H1 (cell line): ENCODE measurements at places on chromosomes 12 and 14. TPM values are rescaled to one million over a fixed set of nuclear protein-coding genes. Genes with fewer than 3 reads are reported as not detected.

DNA sequence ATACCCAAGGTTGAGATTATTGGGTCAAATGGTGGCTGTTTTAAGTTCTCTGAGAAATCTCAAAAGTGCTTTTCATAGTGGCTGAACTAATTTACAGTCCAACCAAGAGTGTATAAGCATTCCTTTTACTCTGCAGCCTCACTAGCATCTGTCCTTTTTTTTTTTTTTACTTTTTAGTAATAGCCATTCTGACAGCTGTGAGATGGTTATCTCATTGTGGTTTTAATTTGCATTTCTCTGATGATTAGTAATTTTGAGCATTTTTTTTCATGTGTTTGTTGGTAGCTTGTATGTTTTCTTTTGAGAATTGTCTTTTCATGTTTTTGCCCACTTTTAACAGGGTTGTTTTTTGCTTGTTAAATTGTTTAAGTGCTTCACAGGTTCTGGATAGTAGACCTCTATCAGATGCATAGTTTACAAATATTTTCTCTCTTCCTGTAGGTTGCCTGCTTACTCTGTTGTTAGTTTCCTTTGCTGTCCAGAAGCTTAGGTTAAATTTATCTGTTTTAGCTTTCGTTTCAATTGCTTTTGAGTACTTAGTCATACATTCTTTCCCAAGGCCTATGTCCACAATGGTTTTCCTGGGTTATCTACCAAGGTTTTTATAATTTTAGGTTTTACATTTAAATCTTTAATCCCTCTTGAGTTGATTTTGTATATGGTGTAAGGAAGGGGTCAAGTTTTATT lies 881.3 kb upstream of the SEL1L start:
- no peaks in the 10 kb centered on the region for H3K27me3 ChIP-seq
- peaks cover 6% of the 10 kb centered on the region; the same call in 1 of the 2 replicates for H3K4me1 ChIP-seq
- no peak overlapping the region for H3K27ac ChIP-seq
- no peak overlapping the region for H3K4me3 ChIP-seq

- H3K4me3 ChIP-seq, result no peak overlapping the region
- no peaks in the 10 kb centered on the region for H3K27me3 ChIP-seq
- H3K4me1 ChIP-seq, result no peaks in the 10 kb centered on the region
- no peak for DNase-seq
- no peaks in the 10 kb centered on the region for H3K36me3 ChIP-seq
Observed at GRCh38 chr12:76569685-76570604, 10.4 kb upstream of the OSBPL8 start.

- no peaks in the 10 kb centered on the region for H3K36me3 ChIP-seq
- H3K4me3 ChIP-seq, result no peak overlapping the region
- H3K4me1 ChIP-seq, result no peaks in the 10 kb centered on the region
- DNase-seq, result no peak
- no peaks in the 10 kb centered on the region for H3K27me3 ChIP-seq
Observed at GRCh38 chr12:127125607-127126259, 1141.2 kb upstream of the TMEM132C start.

- no peak overlapping the region for H3K4me3 ChIP-seq
- no peak overlapping the region for H3K27ac ChIP-seq
- no peak for DNase-seq
- H3K36me3 ChIP-seq, result no peaks in the 10 kb centered on the region
- H3K4me1 ChIP-seq, result no peaks in the 10 kb centered on the region
- no peaks in the 10 kb centered on the region for H3K27me3 ChIP-seq
Observed at GRCh38 chr12:78179346-78179745, 348.7 kb downstream of the NAV3 start.

DNA sequence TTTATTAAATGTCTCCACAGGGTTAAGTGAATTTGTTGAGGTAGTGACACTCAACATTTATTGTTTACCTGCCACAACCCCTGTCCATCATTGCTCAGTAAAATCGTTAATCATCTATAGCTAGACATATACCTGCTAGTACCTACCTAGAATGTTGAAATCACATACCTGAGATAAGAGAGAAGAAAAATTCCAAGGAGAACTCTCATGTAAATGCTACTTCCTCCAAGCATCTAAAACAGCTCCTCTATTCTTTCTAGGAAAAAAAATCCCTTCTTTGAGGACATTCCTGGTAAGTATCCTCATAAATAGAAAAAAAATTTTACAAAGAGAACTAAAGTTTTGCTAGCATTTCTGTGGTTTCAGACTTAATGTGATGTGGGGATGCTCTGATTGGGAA lies 325.1 kb downstream of the DAD1 start:
- DNase-seq, result no peak
- H3K4me1 ChIP-seq, result no peaks in the 10 kb centered on the region; the same call in 1 of the 2 replicates
- H3K27ac ChIP-seq, result no peak overlapping the region
- H3K27me3 ChIP-seq, result no peaks in the 10 kb centered on the region
- no peak overlapping the region for H3K4me3 ChIP-seq

DNA sequence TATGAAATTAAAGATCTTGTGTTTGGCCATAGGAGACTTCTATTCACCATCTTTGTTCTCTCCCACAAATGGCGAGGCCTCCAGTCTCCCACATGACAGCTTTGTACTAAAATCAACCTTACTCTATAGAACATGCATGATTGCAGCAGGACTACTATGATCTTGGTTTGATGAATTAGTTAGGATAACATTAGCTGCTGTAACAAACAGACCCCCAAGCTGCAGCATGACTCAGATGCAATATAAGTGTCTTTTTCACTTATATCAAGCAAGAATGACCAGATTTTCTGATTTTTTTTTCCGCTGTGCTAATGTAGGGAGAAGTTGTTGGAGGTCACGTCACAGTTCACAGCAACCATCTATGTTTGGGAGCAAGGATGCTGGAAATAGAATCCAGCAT lies 10.8 kb upstream of the OAS3 start:
- H3K36me3 ChIP-seq, result no peaks in the 10 kb centered on the region
- no peak for DNase-seq
- no peak overlapping the region for H3K27ac ChIP-seq
- H3K27me3 ChIP-seq, result no peaks in the 10 kb centered on the region

GRCh38 chr12:50547742-50548141 lies 43.0 kb downstream of the DIP2B start:
- H3K4me1 ChIP-seq, result no peaks in the 10 kb centered on the region
- no peaks in the 10 kb centered on the region for H3K27me3 ChIP-seq
- no peak overlapping the region for H3K27ac ChIP-seq
- DNase-seq, result no peak
- no peaks in the 10 kb centered on the region for H3K36me3 ChIP-seq
- no peak overlapping the region for H3K4me3 ChIP-seq

GRCh38 chr14:40229676-40230075 lies 797.4 kb upstream of the FBXO33 start:
- H3K4me1 ChIP-seq, result no peaks in the 10 kb centered on the region
- no peak overlapping the region for H3K27ac ChIP-seq
- H3K4me3 ChIP-seq, result no peak overlapping the region
- H3K36me3 ChIP-seq, result no peaks in the 10 kb centered on the region
- DNase-seq, result no peak
- no peaks in the 10 kb centered on the region for H3K27me3 ChIP-seq

DNA sequence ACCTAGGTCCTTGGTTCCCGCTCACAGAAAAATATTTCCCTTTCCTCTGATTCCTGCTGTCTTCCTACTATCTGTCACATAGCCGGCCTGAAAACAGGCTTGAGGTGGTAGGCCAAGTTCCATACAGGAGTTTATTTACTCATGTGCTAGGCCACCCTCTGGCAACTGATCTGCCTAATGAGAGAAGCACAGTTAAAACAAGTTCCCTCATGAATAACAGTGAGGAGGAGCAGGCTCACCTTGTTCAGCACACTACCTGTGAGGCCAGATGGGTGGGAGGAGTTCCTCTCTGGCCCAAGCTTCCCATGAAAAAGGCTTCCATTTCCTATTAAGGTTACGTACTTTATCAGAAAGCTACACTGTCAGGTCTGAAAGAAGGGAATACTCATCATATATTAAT lies 206.0 kb downstream of the MYRFL start:
- H3K4me1 ChIP-seq, result peaks cover 6% of the 10 kb centered on the region
- no peaks in the 10 kb centered on the region for H3K27me3 ChIP-seq
- H3K4me3 ChIP-seq, result no peak overlapping the region
- no peak overlapping the region for H3K27ac ChIP-seq

- no peaks in the 10 kb centered on the region for H3K4me1 ChIP-seq
- H3K27me3 ChIP-seq, result no peaks in the 10 kb centered on the region
- peaks cover 9% of the 10 kb centered on the region; the same call in 1 of the 2 replicates for H3K36me3 ChIP-seq
Observed at GRCh38 chr12:111469401-111469800, 63.7 kb downstream of the SH2B3 start.

DNA sequence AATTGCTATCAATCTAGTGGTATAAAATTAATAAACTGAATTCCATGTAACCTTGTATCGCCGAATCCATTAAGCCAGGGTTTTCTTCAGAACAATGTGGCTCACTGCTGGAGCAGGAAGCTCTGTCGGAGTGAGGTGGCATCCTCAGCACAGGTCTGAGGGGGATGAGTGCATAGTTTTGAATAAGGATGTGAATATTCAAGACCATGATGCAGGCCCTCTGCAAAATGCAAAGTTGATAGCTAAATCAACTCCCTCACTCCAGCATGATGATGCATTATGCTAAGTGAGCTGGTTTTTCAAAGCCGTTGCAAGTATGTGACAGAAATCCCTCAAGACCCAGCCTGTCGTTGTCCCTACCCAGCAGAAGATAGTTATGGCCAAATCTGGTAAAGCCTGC lies 53.0 kb downstream of the TRIM9 start:
- H3K27me3 ChIP-seq, result no peaks in the 10 kb centered on the region
- no peak overlapping the region for H3K4me3 ChIP-seq
- no peaks in the 10 kb centered on the region for H3K36me3 ChIP-seq
- peaks cover 5% of the 10 kb centered on the region; the same call in 1 of the 2 replicates for H3K4me1 ChIP-seq

DNA sequence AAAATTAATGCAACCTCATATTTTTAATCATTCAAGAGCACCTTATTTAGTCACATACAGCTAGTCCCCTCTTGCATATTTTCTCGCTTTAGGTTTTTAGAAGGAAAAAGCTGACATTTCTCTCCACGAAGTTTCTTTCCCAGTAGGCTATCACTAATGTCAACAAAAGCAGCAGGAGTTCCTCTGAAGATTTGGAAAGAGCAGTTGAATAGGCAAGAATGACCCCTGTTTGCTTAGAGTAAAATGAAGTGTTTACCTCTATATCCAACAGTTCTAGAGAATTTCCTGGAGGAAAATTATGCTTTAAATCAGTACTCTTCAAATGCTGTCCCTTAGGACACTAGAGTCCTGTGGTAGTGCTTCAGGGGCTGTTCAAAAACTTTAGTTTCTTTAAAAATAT lies 188.1 kb upstream of the PRKD1 start:
- no peak overlapping the region for H3K4me3 ChIP-seq
- DNase-seq, result no peak
- H3K36me3 ChIP-seq, result no peaks in the 10 kb centered on the region
- H3K27ac ChIP-seq, result no peak overlapping the region
- 0 out of 2 replicates have a peak, but pooled peaks cover 2% of the 10 kb centered on the region for H3K4me1 ChIP-seq
- H3K27me3 ChIP-seq, result no peaks in the 10 kb centered on the region

Gene TESPA1
- polyA plus RNA-seq, result not detected in 2 replicates

Gene OR4E2
- polyA plus RNA-seq, result not detected in 2 replicates

Gene LRFN5
- 0.75 and 0.85 TPM in 2 replicates for polyA plus RNA-seq

Gene COCH
- polyA plus RNA-seq, result 10.2 and 12.9 TPM in 2 replicates

Gene SALL2
- polyA plus RNA-seq, result 310 and 356 TPM in 2 replicates
